ENCODE measurements at places on chromosomes 2 and 18.

DNA sequence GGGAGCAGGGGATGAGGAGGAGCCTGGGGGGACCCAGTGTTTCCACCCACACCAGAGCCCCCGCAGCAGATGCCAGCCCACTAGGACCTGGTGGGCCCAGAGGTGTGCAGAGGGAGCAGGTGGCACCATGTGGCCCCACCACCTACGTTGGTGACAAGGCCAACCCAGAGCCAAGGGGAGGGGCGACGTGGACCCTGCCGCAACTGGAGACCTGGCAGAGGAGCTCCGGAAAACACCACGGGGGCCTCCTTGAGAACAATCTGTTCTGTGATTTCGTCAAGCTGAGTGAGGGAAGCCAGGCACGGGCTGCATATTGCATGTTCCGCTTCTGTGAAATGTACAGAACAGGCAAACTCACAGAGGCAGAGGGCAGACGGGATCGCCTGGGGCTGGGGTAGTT is 49.1 kb upstream of the GPC1 start:
- no peak for DNase-seq

DNA sequence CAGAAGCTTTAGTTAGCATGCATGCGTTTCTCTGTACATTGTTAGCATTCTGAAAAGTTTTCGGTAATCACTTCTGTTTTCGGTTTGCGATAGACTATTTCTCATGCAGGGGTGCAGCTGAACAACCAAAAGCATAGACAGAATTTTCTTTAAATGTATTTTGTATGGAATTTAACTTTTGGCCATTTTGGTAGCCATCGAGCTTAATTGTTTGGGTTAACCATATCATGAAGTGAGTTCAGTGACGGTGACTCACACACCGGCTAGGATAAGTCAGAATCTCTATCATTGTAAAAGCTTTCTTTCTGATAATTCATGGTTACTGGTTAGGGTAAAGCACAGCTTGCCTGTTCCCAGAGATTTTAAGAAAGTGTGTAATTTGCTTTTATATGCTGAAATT is 107.2 kb downstream of the CD226 start:
- DNase-seq = no peak

GRCh38 chr2:3553946-3554345 is 4.2 kb downstream of the RNASEH1 start:
- no peak for DNase-seq

DNA sequence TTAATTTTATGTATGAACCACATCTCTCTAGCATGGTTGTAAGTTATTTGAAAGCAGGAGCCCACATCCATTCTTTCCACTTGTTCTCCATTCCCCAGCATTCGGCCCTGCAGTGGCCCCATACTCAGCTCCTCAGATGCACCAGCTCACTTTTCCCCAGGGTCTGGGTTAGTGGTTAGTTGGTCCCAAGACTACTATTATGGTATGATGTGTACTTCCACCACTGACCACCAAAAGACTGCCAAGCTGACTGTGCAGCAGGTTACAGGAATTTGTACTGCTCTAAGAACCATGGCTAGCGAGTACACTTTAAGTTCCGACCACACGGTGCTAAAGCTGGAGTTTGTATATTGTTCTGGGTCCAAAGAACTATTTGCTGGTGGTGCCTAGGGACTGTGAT is 413.6 kb upstream of the TCF4 start:
- DNase-seq = peak; percentile 68

DNA sequence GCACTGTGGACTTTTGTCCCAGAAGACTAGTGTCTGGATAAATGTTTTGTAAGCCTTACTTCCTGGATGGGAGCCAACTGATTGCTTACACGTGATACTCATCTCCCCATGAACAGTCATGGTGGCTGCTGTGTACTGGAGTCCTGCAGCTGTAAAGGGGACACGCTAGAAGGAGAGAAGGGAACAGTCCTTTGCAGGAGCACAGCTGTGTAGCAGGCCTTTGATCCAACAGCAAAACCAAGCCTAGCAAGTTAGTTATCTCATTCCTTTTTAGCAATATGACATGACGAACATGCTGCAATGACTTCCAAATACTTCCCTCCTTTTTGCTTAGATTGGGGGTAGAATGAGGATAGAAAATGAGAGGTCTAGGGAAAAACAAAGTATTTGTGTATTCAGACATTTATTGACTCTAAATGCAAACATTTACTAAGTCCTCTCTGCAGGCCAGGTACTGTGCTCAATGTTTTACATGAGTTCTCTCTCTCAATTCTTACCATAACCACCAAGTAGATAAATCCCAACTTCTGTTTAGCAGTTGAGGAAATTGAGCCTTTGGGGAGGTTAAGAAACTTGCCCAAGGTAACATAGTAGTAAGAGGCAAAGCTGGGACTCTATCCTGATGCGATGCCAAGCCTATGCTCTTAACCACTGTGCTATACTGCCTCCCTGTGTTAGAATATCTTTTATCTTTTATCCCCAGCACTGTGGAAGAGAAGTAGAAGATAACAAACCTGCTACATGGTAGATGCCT is 55.4 kb upstream of the CD28 start:
- DNase-seq = peak; percentile 73

DNA sequence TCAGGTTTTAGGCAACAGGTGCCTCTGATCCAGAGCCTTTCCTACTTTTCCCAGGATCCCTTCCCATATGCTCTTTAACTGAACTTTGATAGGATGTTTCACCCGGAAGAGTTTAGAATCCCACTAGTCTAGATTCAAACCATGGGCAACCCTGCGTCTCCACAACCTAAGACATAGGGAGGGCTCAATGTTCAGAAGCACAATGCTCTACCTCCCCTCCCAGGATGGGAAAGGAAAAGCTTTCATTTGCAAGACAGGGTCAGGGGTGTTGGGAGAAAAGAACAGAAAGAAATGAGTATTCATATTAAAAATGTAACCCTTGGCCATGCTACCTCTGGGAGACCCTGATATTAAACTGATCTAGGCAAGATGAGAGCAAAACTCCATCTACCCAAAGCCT is 230.4 kb downstream of the MREG start:
- DNase-seq = no peak

- DNase-seq = peak; percentile 70
These were observed 466.5 kb downstream of the METTL4 start for GRCh38 chr18:2104620-2105462.

- DNase-seq = no peak
These were observed 109.1 kb downstream of the FIGN start for GRCh38 chr2:163626639-163627109.

DNA sequence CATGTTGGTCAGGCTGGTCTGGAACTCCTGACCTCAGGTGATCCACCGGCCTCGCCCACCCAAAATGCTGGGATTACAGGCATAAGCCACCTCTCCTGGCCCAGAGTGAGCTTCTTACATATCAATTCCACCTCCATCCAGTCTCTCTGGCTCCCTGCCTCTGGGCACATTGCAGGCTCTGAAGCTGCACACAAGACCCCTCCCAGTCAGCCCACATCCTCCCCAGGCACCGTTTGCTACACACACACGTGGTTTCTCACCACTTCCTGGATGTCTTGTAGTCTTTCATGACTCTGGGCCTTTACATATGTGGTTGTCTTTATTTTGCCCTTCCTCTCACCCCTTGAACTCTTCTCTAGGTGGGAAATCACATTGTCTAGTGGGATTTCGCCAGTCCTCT is 64.0 kb upstream of the CABLES1 start:
- no peak for DNase-seq

GRCh38 chr2:112253261-112253815 is 1.5 kb downstream of the ZC3H8 start:
- peak; percentile 5 for DNase-seq

DNA sequence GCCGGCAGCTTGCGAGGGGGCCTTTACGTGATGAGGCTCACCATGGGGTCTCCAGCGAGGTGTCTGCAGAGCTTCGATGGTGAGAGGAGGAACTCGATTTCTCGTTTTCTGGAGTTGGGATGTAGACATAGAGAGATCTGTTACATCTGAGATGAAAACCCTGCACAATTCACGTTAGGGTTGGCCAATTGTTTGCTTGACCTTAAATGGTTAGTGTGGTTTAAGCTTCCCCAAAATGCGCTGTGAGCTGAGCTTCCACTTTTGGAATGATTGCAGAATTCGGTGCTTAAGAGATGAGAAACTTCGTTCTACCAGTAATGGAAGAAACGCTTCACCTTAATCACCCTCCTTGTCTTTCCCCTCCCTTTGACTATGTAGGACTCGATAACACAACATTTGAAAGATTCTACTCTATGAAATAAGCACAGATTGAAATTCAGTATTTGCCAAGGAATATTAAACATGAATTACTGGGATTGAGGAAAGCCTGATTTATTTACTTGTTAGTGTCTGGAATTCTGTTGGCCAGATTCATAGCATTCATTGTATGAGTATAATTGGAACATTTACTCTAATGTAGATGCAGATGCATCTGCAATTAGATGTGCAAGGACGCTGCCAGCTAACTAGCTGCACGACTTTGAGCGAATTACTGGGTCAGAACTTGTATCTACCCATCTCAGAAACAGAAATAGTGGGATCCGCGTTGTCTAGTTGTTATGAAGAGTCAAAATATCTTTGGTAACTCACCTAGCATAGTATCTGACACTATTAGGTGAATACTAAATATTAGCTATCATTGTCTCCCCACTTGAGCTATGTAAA is 1.6 kb upstream of the KLF7 start:
- peak; percentile 66 for DNase-seq

GRCh38 chr2:217775920-217776503 is 226.8 kb downstream of the TNS1 start:
- DNase-seq = no peak

- DNase-seq = no peak
These were observed 33.4 kb upstream of the CLASP1 start for GRCh38 chr2:121682396-121683298.

- DNase-seq = peak; percentile 45
These were observed 171.0 kb downstream of the SRBD1 start for GRCh38 chr2:45439788-45440773.

GRCh38 chr2:62724886-62725711 is 19.6 kb downstream of the EHBP1 start:
- no peak for DNase-seq

- no peak for DNase-seq
These were observed 313.6 kb downstream of the EPHA4 start for GRCh38 chr2:221258464-221258863.
